ENCODE measurements at places on chromosomes 13 and 19.

GRCh38 chr19:18313398-18313797, 9.5 kb downstream of the LSM4 start:
- no peak for DNase-seq

- DNase-seq = no peak
Observed at GRCh38 chr19:15357906-15358305, 21.7 kb downstream of the AKAP8 start.

- no peak for DNase-seq
Observed at GRCh38 chr19:39398297-39398864, 7.2 kb downstream of the MED29 start.

- DNase-seq = no peak
Observed at GRCh38 chr13:95100525-95101433, 200.5 kb downstream of the ABCC4 start.

GRCh38 chr19:48551437-48552302, at the start of gene SULT2B1:
Gene SULT2B1 (plus strand): TSS chr19:48552172. CDS start chr19:48552253, 81 bp downstream.
- no peak for DNase-seq

DNA sequence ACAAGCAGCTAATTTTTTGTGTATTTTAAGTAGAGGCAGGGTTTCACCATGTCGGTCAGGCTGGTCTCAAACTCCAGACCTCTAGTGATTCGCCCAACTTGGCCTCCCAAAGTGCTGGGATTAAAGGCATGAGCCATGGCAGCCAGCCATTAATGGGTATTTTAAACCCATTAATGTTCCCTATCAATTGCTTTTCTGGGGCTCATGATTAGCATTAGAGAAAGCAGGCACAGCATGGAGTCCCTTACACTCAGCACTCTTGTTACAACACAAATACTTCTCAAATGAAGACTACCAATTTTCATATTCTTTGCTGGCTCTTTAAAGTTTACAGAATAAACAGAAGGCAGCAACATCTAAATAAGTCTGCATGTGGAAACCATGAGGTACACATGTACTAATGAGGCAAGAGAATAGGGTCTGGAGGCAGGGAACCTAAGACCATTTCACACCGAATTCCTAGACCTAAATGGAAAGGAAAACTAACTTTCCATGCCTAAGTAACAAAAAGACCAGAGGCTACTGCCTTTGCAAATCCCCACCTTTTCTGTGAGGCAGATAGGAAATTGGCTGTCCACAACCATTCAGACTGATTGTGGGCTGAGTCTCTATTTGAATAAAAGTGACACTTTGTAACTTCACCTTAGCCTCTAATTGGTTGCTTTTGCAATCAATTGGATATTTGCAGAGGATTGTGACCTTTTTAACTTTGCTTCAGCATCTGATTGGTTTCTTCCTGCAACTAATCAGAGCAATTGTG, 21.2 kb downstream of the ZNF675 start:
- no peak for DNase-seq

GRCh38 chr19:46423188-46423587, 5.5 kb downstream of the PNMA8C start:
- DNase-seq = no peak

GRCh38 chr13:51323824-51324511, 15.5 kb upstream of the SERPINE3 start:
- no peak for DNase-seq

- no peak for DNase-seq
Observed at GRCh38 chr19:17055636-17056035, 19.6 kb downstream of the HAUS8 start.

All from GM18507 (cell line).